ENCODE measurements at places on chromosomes 12 and 14. TPM values are rescaled to one million over a fixed set of nuclear protein-coding genes. Genes with fewer than 3 reads are reported as not detected.

Gene KRT82
- not detected for total RNA-seq

DNA sequence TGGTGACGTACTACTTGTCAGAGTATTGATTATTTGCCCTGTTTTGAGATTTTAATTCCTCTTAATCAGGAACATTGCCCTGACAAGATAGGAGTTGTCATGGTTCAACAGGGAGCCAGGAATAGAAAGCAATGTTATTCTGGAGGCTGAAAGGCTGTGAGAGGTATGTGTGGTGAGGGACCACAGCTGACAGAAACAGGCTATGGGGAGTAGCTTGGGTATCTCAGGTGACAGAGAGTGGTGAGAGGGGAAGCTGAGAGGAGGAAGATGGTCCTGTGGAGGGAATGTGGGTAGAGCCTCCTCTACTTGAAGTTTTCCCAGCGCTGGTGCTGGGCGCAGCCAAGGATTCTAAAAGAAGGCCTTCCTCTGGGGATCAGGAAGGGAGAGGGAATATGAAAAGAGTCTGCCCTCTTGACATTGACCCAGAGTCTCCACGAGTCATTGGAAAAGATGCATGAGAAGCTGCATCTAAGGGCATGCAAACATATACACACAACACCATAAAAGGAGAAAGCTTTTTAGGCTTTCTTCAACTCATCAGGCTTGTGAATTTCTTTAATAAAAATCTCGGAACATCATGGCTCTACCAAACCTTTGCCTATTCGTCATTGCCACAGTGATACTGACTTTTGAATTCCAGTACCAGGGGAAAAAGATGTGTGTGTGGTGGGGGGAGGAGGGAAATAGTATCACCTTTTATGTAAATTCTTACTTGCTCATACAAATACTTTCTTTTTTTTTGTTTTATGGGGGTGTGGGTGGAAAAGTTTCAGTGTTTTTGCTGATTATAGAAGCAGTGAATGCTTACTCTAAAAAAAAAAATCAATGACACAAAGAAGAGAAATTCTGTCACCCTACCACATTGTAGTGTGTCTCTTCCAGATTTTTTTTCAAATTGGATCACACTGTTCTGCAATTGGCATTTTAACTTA, 39.9 kb upstream of the DHRS7 start:
- DNase-seq = no peak

GRCh38 chr14:92633274-92633616, 115.2 kb downstream of the LGMN start:
- DNase-seq = no peak

Gene NRIP2
- not detected for total RNA-seq

GRCh38 chr14:72154645-72155378, 222.6 kb downstream of the RGS6 start:
- DNase-seq = no peak
